ENCODE measurements at places on chromosomes 4 and X. TPM values are rescaled to one million over a fixed set of nuclear protein-coding genes. Genes with fewer than 3 reads are reported as not detected.

The GAGE13 gene
- not detected for total RNA-seq

The BMPR1B gene
- total RNA-seq, result 0.82 TPM

DNA sequence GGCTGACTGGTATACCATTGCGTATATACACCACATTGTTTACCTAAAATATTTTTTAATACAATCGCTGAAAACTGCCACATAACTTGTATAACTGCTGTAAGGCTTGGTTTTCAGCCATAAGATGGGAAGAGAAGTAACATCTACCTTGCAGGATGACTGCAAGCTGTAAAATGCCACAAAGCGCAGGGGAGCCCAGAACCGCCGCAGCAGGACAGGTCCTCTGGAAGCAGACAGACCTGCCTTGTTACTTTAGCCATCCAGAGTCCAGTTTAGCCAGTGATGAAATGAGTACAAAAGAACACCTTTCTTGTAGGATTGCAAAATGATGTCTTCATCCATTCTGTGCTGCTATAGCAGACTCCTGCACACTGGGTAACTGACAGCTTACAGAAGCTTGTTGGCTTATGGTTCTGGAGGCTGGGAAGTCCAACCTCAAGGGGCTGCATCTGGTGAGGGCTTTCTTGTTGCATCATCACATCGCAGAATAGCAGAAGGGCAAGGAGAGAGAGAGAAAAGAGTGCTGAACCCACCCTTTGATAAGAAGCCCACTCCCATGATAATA lies 4.1 kb upstream of the CTBP1 start:
- no peaks in the 10 kb centered on the region for H3K27me3 ChIP-seq
- no peak overlapping the region for H3K4me3 ChIP-seq
- no peaks in the 10 kb centered on the region for H3K36me3 ChIP-seq
- peaks cover 19% of the 10 kb centered on the region for H3K4me1 ChIP-seq
- DNase-seq, result no peak

DNA sequence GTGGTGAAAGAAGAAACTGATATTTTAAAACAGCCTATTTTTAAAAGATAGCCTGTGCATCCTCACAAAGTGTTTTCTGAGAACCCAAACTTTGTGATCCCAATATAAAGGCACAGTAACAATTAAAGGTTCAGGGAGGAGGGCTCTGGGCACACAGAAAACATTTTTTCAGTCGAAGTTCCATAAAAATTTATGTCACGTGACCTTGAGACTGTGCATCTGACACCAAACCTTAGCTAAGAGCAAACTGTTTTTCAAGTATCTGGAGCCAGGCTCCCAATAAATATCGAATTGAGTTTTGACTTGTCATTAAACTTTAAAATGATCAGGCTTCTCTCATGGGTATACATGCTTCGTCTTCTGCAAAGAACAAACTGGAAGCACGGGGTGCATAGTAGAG lies 177.9 kb downstream of the BEND2 start:
- DNase-seq, result no peak
- no peaks in the 10 kb centered on the region for H3K36me3 ChIP-seq
- no peak overlapping the region for H3K4me3 ChIP-seq
- no peaks in the 10 kb centered on the region for H3K4me1 ChIP-seq
- no peaks in the 10 kb centered on the region for H3K27me3 ChIP-seq
- H3K27ac ChIP-seq, result no peak overlapping the region

GRCh38 chrX:28205905-28206304 lies 224.7 kb upstream of the DCAF8L1 start:
- no peaks in the 10 kb centered on the region for H3K4me1 ChIP-seq
- no peak overlapping the region for H3K27ac ChIP-seq
- H3K27me3 ChIP-seq, result no peaks in the 10 kb centered on the region
- H3K36me3 ChIP-seq, result no peaks in the 10 kb centered on the region
- no peak for DNase-seq
- no peak overlapping the region for H3K4me3 ChIP-seq

DNA sequence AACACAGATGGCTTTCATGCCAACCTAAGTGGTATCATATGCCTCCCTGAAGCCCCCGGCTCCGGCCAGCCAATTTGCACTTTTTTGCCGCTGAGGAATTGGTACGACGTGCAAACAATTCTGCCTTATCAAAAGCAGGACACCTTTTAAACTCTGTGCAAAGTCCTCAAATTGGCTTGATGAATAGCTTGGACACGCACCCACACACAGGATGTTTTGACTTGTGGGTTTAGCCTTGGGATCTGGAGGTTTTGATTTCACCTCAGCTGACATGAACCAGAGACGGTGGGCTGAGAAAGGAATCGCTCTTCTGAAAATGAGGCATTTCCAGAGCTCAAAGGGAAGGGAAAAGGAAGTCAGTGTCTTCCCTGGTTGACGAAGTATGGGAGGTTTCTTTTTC lies 110.8 kb upstream of the SHOX start:
- no peak for DNase-seq
- no peak overlapping the region for H3K4me3 ChIP-seq
- no peaks in the 10 kb centered on the region for H3K4me1 ChIP-seq
- H3K27ac ChIP-seq, result no peak overlapping the region
- H3K27me3 ChIP-seq, result no peaks in the 10 kb centered on the region

DNA sequence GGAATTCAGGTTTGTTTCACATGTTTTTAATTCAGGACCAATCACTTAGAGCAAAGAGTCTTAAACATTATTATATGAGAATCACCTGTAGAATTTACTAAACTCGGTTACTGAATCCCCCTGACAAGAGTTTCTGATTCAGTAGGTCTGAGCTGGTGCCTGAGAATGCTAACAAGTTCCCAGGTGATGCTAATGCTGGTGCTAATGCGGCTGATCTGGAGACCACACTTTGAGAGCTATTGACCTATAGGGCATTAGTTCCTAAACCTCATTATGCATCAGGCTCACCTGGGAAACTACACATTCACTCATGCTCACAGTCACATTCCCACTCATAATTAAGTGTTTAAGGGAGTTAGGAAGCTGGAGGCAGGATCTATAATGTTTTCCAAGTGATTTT lies 36.1 kb upstream of the NUDT6 start:
- H3K36me3 ChIP-seq, result no peaks in the 10 kb centered on the region
- H3K27me3 ChIP-seq, result no peaks in the 10 kb centered on the region
- DNase-seq, result no peak
- H3K4me3 ChIP-seq, result no peak overlapping the region
- no peak overlapping the region for H3K27ac ChIP-seq
- H3K4me1 ChIP-seq, result no peaks in the 10 kb centered on the region

All from right atrium auricular region (tissue), 2 donors.